Neural crest cell (in vitro differentiated cells): ENCODE measurements at places on chromosomes 6 and 20. TPM values are rescaled to one million over a fixed set of nuclear protein-coding genes. Genes with fewer than 3 reads are reported as not detected.
A peak's percentile ranks its signal among the peaks of the same experiment; 100 is the strongest.

DNA sequence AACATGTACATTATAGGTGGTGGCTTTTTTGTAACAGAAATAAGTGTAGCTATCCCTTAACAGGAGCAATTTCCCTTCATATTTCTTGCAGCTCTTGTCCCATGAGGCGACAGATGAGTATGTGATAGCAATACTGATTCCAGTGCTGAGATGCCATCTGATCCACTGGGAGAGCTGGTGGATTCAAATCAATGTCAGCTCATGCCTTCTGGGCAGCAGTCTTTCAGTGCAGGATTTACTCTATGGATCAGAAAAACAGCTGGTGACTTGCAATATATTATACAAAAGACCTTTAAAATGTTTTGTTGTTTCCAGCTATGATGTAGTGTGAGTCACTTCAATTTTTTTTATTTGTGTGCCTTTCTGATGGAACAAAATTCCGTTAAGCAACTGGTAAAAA lies 259.9 kb upstream of the SASH1 start:
- DNase-seq: no peak

FAM50B gene
- 2.5 and 2.9 TPM in 2 replicates for total RNA-seq

SIRPB2 gene
- not detected in 2 replicates for total RNA-seq

DNA sequence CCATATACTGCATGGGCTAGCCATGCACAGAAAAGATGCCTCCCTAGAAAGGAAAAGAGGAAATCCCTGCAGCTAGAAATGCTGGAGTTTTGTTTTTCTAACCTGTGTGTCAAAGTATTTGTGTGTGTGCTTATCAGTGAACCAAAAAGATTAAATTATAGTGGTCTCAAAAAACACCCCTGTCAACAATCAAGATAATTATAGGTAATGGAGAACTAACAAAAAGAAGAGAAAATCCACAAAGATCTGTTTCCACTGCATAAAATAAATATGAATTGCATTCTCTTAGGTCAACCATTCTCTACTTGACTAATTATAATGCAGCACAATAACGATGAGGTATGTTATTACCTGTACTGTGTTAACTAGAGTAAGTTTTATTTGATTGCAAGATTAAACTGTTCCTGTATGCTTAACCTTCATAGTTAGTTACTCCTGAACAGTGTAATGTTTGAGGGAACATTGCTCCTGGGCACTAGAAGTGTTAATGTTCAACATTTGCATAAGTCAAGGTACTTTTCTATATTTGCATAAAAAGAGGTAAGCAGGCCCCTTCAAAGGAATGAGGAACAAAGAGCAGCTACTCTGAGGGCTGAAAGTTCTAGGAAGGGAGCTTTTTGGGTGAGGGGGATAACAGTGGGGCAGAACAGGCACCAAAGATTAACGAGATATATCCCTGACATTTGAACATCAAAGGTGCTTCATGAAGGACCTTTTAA lies 212.1 kb downstream of the BTBD9 start:
- no peak for DNase-seq

DNA sequence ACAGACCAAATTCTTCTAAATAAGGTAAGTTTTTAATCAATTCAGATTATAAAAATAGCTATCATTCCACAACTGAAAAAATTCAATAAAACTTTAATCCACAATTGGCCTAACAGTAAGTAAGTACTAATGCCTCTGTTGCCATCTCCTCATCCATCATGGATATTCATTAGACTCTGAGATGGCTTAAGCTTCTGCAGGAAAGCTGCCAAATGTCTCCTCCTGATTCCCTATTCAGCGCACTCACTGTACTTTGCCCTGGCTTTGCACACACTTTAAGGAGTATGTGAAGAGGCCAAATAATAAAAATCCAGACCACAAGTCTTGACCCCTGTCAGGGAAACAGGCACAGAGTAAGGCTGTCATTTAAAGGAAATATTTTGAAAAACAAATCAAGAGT lies 23.6 kb downstream of the PGM3 start:
- no peak for DNase-seq

NT5E gene
- 0.28 and 0.43 TPM in 2 replicates for total RNA-seq

GRCh38 chr6:44666324-44666723 lies 278.8 kb downstream of the CDC5L start:
- DNase-seq: no peak

- no peak for DNase-seq
Measured at GRCh38 chr6:64411226-64411625, 775.6 kb downstream of the PHF3 start.

BMP6 gene
- total RNA-seq: 0.44 and 0.55 TPM in 2 replicates

DNA sequence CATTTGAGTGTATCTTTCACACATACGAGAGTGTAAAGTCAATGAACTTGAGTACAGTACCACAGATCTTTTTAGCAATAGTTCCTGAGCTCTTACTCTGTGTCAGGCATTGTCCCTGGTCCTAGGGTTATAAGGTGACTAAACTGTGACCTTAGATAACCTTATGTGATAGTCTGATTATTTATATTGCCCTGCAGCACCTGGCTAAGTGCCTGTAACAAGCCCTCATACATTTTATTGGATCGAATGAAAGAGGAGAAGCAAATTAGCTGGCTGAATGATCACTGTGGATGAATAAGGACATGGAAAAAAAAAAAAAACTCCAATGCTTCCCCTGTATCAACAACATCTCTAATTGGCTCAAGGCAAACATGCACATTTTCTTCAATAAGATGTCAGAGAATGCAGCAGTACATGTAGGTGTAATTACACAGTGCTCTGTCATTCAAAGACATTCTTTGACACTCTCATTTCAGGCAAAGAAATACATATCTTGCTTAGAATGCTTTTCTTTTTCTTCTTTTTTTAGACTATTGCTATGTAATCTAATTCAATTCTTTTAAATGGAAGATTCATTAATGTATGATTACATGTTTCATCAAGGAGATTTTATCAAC lies 153.4 kb downstream of the PHACTR1 start:
- DNase-seq: no peak

GRCh38 chr20:17895641-17896171 lies 72.9 kb downstream of the SNX5 start:
- no peak for DNase-seq

DNA sequence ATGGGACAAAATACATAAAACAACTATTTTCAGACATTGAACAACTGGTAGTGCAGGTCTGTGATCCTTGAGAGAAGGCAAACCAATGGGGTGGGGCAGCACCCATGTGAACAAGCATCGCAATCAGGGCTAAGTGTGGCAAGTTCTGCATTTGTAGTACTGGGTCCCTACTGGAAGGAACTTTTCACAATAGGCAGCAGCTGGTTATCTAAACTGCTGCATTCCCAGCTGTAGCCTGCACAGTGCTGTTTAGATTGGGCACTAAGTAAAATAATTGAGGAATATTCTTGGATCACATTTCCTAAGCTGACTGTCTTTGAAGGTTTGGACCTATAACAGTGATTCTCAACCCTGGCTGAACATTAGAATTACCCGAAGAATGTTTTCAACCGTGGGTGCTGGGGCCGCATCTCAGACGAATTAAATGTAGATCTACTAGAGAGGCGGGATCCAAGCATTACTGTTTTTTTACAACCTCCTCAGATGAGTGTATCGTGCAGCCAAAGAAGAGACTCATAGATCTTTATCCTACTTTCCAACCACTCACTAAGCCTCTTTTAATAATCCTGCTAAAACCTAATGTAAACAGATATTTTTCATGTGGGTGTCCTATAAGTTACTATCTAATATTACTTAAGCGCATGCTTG lies 12.4 kb upstream of the MAP3K4 start:
- DNase-seq: no peak

DNA sequence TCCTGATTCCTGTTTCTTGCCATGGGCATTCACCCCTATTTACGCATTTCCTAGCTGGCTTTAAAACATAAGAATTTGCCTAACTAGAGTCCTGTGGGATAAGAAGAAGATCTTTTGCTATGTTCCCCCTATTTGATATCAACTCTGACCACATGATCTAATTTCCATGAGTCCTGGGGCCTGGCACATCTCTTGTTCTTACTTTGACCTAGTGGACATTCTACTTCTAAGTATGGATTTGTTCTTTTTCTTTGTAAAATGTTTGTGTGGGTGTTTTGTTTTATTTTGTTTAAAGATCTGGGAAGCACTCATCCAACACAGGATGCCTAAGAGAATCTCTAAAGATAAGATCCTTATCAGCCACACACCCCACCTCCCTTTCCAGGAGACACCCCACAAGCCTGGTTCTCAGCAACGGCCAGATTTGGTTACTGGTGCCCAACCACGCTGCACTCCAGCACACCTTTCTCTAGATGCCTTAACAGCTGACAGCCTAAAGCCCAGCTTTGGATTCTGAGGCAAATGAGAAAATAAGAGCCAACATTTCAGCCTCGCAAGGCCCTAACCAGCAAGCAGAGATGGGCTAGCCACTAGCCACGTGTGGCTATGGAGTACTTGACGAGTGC lies 74.7 kb downstream of the SLC23A2 start:
- no peak for DNase-seq

SLC52A3 gene
- not detected in 2 replicates for total RNA-seq

- peak; percentile 82 for DNase-seq
Measured at GRCh38 chr6:80338201-80338836, 231.8 kb downstream of the BCKDHB start.

DNA sequence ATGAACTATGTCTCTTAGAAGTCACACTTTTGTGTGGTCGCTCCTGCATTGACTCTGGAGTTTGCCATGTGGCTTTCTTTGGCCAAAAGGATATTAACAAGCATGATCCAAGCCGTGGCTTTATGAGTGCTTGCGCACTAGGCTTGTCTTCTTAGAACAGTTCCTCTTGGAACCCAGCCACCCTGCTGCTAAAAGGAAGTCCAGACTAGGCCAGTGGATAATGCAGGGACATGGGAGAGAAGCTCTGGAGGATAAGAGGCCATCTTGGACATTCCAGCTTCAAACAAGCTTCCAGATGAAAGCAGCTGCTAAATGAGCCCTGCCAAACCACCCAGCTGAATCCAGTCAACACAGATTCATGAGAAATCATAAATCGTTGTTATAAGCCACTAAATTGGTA lies 346.4 kb downstream of the CDC5L start:
- DNase-seq: no peak

CDH22 gene
- total RNA-seq: 0.09 TPM in 1 of 2 replicates, not detected in the other

DNA sequence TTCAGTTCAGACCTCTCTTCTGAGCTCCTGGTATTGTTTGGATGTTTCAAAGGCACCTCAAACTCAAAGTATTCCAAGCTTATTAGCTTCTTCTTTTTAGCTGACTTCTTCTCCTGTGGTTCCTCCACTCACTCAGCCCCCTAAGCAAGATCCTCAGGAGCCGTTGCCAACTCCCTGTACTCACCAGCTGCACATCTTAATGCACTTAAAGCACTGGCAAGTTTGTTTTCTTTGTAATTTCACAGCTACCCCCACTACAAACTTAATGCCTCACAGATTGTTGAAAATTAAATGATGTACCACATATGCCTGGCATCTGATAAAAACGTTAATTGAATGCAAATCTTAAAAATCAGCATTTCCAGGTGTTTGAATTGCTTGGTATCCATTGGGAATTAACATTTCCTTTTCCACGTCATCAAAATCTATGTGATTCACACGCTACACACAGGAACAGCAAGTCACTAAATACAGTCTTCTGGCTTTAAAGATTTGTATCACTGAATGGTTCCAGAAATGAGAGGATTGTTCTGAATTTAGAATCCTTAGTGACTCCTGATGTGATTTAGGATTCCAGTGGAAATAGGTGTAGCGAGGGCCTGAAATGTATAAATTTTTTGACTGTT lies 24.5 kb downstream of the CALHM6 start:
- DNase-seq: no peak

DNA sequence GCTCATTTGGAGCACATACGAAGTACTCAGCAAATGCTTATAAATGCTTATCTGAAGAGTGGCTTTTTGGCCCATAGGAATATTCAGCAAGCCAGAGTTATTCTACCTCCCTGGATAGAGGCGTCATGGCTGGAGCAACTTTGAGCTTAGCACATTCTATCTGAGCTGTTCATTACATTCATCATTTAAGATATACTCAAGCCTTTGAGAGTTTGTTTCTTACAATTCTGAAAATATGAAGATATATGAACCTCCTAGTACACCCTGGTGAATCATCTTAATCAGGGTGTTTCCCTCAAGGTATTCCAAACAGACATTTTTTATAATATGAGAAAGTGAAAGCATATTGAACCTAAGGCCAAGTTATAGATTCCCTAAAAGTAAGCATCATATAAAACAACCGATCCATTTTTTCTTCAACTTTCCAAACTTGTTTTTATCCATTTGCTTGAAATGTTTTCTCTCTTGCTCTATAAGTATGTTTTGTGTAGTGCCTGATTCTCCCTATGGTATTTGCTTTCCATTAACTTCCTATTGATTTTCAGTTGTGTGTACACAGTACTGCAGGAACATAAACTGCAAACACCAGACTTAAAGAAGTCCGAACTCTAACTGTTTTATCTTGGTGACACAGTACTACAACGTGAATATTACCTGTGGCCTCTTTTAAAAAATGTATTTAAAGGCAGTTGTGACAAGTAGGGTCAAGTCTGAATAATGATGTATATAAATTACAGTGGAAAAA lies 139.7 kb upstream of the PTPRK start:
- no peak for DNase-seq

PACRG gene
- total RNA-seq: 0.59 and 1.8 TPM in 2 replicates

RFX6 gene
- total RNA-seq: not detected in 2 replicates

DNA sequence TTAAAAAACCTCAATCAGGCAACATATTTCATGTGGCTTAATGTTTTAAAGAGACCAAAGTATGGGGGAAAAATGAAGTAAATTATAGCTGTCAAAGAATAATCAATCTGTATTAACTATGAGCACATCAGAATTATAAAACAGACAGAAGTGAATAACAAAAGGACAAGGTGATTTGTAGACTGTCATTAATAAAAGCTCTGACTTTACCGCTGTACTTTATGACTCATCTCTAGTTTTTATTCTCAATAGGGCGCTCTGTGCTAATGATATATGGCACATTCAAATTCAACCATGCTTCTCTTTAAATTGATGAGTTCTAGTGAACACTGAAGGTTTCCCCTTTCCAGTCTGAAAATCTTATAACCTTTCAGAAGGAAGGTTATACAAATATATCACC lies 72.0 kb downstream of the PREP start:
- no peak for DNase-seq

GRCh38 chr20:37219751-37220668 lies 40.7 kb upstream of the MROH8 start:
- DNase-seq: no peak

DNA sequence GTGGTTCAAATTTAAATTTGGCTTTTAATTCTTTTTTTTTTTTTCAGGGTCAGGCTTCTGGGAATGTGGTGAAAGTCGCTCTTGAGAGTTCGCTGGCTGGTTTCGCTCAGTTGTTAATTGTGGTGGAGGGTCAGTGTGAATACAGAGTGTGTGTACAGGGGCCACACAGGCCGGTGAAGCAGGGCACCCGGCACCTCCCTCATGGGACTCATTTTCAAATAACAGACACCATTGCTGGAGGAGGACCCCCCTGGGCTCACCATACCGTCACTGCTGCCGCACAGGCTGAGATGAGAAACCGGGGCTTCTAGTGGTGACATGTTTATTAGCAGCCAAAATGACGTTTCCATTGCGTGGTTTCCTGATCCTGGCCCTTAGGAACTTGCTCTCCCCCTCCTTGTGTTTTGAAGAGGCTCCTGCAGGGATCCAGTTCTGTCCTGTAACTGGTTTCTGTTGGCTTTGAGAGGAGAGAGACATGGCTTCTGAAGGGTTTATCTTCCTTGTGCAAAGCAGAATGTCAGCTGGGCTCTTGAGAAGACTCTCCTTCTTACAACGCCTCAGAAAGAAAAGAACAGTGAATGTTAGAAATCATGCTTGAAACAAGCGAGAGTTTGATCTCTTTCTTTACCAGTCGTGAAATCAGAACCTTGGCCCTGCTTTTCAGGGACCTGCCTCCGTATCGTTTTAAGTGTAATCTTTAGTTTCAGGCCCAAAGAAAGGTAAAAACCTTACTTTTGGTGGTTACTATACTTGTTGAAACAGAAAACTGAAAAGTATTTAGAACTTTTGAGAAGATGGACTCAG lies 37.8 kb downstream of the DUSP22 start:
- DNase-seq: no peak

TNFRSF6B gene
- not detected in 2 replicates for total RNA-seq
